ENCODE measurements at places on chromosomes 13 and 19.

GRCh38 chr19:12666265-12667048, at the start of the genes MAN2B1 and WDR83:
Gene MAN2B1 (minus strand): TSS chr19:12666742. CDS start chr19:12666701, 41 bp downstream.
Gene WDR83 (plus strand): TSS chr19:12666807. CDS start chr19:12669791, 2,984 bp downstream.
- DNase-seq: peak; percentile 67

DNA sequence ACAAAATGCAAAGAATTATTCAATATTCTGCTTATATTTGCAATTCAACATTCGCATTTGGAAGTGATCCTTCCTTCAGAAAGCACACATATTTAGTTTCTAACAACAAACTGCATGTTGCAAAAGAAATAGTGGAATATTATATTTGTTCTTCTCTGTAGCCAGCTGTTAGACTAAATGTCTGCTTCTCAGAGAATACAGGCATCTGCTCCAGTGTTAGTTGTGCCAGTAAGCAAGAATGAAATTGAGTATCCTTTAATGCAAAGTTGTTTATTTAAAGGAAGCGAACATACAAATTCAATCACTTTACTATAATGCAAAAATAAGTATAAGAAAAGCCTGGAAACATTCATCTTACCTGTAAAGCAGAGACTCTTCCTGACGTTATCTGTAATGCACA, 663 bp downstream of the SLITRK6 start:
- no peak for DNase-seq

DNA sequence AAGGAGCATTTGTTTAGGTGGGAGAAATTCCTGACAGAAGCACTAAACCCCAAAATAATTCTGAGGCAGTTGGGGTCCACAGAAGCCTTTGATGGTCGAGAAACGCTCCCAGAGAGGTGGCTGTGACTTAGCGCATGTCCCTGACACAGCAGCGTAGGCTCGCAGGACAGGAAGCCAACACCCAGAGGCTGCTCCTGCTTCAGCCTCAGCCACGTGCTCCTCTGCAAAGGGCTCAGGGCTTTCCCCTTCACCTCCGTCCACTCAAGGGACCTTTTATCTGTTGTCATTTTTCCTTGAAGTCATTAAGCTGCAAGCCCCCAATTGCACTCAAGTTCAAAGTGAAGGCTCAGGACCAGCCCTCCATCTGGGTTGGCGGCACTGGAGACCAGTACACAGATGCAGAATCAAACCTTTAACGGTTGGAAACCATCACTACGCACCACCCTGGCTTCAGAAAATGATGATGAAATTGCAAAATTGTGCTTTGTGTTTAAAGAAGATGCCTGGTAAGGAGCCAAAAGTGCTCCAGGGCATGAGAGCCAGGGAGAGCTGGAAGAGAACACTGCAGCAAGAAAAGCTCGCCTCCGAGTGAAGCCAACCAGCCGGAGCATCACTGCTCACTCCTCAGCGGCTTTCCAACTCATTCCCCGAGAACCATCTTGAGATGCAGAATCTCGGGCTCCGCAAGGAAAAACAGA, 219.6 kb downstream of the RAP2A start:
- no peak for DNase-seq

DNA sequence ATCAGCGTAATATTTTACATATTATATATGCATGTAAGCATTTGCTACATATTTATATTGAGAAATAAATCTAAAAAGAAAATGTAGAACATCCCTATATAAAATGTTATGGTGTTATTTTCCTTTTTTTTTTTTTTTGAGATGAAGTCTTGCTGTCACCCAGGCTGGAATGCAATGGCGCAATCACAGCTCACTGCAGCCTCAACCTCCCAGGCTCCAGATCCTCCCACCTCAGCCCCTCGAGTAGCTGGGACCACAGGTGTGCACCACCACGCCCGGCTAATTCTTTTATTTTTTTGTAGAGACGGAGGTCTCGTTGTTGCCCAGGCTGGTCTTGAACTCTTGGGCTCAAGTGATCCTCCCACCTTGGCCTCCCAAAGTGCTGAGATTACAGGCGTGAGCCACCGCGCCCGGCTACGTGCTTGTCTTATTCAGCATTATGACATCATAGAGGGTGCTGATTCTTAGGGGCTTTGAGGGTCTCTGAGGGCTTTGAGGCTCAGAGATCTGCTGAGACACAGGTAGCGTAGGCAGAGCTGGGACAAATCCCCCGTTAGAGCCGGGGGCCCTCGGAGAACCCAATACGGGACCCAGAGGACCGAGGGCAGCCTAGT, 101.9 kb downstream of the GADD45B start:
- DNase-seq: no peak

DNA sequence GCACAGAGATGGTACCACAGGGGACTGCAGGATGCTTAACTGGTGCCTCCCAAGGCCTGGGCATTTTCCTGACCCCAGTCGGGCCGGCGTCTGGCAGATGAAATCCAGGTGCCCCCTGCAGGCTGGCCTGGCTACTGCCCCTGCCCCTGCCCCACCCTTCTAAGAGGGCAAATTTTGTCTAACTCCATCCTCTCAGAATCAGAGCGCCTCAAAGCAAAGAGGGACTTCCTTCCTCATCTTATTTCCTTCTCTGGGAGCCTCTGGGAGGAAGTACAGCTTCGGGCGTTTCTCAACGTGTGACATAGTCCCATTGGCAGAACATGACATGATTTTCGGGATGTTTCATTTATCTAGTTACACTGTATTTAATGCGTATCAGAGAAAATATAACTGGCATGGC, 2.7 kb downstream of the PRKACA start:
- DNase-seq: peak; percentile 39

DNA sequence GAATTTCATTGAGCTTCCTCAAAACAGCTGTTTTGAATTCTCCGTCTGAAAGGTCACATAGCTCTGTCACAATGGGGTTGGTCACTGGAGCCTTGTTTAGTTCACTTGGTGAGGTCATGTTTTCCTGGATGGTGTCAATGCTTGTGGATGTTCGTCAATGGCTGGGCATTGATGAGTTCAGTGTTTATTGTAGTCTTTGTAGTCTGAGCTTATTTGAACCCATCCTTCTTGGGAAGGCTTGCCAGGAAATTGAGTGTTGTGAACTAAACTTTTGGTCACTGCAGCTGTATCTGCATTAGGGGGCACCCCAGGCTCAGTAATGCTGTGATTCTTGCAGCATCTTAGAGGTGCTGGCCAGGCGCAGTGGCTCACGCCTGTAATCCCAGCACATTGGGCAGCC, 22.0 kb downstream of the BLOC1S3 start:
- no peak for DNase-seq

DNA sequence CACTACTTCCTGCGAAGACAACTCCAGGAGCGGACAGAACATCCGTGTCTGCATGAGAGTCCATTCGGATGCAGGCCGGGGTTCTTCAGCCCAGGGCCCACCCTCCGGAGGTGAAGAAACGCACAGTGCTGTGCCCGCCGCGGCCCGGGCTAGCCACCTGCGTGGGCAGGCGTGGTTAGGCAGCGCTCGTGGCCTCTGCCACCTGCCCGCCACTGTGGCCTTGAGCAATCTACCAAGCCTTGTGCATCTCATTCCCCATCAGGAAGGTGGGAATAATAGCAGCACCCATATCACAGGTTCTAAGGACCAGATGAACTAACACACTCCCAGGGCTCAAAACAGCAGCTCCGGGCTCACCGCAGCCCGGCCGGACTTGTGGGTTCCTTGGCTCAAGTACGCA, 26.7 kb upstream of the PABPC3 start:
- no peak for DNase-seq

DNA sequence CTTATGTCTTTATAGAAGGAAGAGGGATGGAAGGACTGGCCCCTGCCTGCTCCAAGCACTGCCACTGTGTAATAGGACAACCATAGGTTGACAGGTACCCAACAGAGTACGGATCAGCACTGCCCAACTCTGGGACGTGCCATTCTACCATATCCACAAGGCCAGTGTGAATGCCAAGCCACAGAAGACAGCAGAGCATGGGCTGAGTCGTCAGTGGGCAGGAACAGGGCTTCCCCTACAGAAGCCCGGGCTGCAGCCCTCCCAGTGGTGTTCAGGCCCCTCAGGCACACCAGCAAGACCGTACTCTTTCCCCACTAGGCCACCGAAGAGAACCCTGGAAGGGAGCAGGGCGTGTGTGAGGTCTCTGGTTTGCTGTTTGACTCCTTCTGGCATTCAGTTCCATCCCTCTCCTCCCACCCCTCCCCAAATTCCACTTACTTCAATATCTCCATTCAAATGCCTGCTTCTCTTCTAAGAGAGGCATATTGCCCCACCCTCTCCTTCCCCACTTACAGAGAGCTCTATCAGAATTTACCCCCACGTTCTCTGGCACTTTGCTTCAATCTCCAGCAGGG, 209.4 kb downstream of the FOXO1 start:
- no peak for DNase-seq

- DNase-seq: no peak
These were observed at the start of gene KLHL26 for GRCh38 chr19:18636969-18637629. Gene KLHL26 (plus strand): TSS chr19:18637028. CDS start chr19:18637055, 27 bp downstream.

DNA sequence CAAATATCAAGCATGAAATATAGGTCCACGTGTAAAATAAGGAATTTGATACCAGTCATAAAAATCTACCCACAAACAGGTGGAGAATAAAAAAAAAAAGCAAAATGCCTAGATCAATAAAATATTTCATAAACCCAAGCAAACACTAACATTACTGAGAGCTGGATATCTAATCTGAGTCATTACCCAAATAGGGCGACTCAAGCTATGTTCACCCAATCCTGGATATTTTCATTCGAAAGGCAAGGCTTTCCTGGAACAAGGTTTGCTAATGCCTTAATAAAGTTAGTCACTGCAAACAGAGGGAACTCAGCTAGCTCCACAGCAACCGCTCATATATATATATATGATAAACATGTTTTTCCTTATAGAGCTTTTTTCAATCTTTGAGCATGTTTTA, 33.5 kb upstream of the TM9SF2 start:
- no peak for DNase-seq

DNA sequence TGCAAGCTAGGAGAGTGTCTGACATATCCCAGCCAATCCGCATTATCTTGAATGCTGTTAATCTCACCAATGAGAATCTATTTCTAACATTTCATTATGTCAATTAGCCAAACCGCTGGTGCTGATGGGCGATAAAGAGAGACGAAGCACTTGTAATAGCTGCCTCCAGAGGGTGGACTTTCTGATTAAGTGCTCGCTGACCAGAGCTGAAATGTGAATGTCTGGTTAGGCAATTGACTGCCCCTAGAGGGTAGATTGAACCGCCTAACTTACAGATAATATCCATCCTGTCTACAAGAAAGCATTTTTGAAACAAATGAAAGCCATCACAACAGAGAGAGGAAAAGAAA, 552 bp upstream of the GRWD1 start:
- no peak for DNase-seq

GRCh38 chr13:64755961-64756360, 2474.2 kb downstream of the PCDH9 start:
- DNase-seq: no peak

GRCh38 chr13:99941086-99941485, 30.5 kb downstream of the ZIC5 start:
- DNase-seq: no peak

DNA sequence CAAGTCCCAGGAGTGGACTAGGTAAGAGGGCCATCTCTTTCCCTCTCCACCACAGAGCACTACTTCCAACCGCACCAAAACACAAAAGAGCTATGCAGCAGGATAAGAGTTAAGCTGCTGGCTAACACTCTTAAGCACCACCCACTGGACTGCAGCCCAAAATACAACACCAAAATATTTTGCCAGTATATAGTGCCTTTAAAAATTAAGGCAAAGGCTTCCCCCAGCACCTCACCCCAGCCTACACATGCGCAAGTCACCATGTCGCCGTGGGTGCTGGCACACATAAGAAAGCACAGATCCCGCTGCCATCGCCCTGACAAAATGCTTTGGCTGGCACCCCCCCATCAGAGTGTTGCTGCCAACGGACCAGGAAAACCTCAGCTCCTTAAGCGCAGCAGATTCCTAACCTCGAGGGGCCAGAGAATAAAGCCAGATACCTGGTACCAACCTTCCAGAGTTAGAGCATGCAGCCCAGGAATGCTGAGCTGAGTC, 608.3 kb downstream of the PCDH17 start:
- no peak for DNase-seq
